ENCODE measurements at places on chromosomes 12 and 14. TPM values are rescaled to one million over a fixed set of nuclear protein-coding genes. Genes with fewer than 3 reads are reported as not detected.
A peak's percentile ranks its signal among the peaks of the same experiment; 100 is the strongest.

The CISTR gene
- total RNA-seq: not detected

The TMEM263 gene
- 116 TPM for total RNA-seq

The CCDC77 gene
- total RNA-seq: 9.7 TPM

The SIX4 gene
- total RNA-seq: 8.7 TPM

- peak; percentile 46 for DNase-seq
Observed at GRCh38 chr14:68522510-68523325, 270.1 kb downstream of the ZFP36L1 start.

The BBOF1 gene
- 11.9 TPM for total RNA-seq

The GRIN2B gene
- under 0.01 TPM for total RNA-seq

The RDH5 gene
- 6.0 TPM for total RNA-seq

- peak; percentile 28 for DNase-seq
Observed at GRCh38 chr12:53613821-53614220, 12.4 kb downstream of the ATF7 start.

- no peak for DNase-seq
Observed at GRCh38 chr14:104892531-104893434, 27.7 kb downstream of the CEP170B start.

The FAM181A gene
- total RNA-seq: not detected

GRCh38 chr12:108482717-108483212 is 32.3 kb upstream of the FICD start:
- DNase-seq: no peak

- peak; percentile 81 for DNase-seq
Observed at GRCh38 chr12:110100315-110100970, 23.7 kb upstream of the IFT81 start.

- no peak for DNase-seq
Observed at GRCh38 chr12:11497995-11498394, 102.6 kb upstream of the PRB2 start.

- peak; percentile 61 for DNase-seq
Observed at GRCh38 chr12:58583529-58583928, 336.8 kb downstream of the LRIG3 start.

The GALNT9 gene
- not detected for total RNA-seq

The NRXN3 gene
- 7.3 TPM for total RNA-seq

DNA sequence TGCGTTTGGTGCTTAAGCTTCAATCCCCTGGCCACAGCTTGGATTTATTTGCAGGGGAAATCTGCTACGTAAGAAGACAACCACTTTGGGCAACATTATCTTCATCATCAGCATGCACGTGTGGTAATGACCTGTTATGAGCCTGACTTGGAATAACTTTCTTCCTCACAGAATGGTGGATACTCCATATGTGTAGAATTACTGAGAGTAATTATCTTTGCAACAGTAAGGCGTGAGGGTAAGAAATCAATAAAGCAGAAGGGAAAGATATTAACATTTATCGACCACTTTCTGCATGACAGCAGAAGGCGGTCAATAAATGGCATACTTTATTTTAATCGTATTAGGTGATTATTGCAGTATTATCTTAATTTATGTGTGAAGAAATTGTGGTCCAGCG is 152.7 kb downstream of the RGS6 start:
- DNase-seq: no peak

DNA sequence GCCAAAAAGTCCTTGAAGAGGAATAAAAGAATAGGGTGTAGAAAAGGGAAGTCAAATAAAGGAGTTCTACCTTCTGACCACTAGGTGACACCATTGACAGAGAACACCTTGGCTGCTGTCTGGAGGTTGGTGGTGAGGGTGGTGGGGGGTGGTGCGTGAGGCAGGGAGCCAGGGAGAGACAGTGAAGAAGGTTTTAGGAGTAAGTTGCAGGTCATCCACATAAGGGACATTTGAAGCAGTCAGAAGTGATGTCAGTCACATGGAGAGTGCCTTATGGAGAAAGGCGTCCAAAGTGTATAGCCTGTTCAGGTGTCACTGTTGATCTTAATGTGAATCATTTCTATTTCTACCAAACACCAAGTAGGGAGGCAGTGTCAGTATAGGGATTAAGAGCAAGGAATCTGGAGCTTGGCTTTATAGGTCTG is 279.3 kb upstream of the DDHD1 start:
- DNase-seq: peak; percentile 63

DNA sequence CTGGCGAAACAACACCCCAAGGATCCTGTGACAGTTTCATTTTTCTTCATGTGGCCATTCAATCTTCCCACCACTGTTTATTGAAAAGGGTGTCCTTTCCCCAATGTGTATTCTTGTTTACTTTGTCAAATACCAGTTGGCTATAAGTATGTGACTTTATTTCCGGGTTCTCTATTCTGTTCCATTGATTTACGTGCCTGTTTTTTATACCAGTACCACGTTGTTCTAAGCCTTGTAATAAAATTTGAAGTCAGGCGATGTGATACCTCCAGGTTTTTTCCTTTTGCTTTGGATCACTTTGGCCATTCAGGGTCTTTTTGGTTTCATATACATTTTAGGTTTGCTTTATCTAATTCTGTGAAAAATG is 9.1 kb upstream of the MGAT4C start:
- no peak for DNase-seq

GRCh38 chr14:45362505-45362904 is 109.5 kb upstream of the MIS18BP1 start:
- DNase-seq: no peak

- DNase-seq: peak; percentile 25
Observed at GRCh38 chr12:62256408-62257096, 3.7 kb upstream of the USP15 start.

The SLCO1A2 gene
- 0.32 TPM for total RNA-seq

The NYNRIN gene
- total RNA-seq: 11.6 TPM

The BEGAIN gene
- not detected for total RNA-seq

The KCNA5 gene
- total RNA-seq: not detected

DNA sequence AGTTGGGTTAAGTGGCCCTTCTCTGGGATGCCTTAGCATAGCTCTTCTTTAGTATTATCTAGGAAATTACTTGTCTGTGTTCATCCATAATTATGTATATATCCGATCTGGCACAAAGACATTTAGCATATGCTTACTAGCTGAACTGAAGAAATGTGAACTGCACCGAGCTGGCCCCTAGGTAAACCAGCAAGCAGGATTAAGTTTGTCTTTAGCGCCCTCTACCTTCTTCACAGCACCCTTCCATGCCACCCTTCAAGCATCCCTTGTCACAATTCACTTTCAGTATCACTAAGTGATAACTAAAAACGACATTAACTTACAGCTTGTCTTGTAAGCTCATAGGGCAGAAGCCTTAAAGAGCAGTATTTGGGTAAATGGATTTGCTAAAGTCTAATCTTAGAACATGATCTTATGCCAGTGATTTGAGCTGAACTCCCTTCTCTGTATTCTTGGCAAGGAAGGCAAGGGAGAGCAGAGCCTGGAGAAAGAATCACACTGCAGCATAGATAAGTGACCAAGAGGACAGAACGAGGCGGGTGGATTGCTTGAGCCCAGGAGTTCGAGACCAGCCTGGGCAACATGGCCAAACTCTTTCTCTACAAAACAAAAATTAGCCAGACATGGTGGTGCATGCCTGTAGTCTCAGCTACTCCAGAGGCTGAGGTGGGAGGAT is 2.6 kb upstream of the HAL start:
- peak; percentile 68 for DNase-seq
